ENCODE measurements at places on chromosomes 2 and 18.

DNA sequence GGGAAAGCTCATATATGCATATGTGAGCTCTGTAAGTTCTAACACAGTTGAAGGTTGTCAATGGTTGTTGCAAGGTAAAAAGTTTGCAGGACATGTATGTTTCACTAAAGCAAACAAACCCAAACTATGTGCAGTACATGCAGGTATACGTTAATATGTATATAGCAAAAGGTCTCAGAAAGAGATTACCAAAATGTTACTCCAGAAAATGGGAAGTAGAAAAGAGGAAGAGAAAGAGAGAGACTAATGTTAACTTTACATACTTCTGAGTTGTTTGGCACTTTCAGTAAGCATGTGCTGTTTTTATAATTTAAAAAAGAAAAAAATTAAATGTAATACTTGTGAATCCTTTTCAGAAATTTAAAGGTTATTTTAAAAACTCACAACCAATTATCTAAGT lies 32.8 kb upstream of the PEX13 start:
- DNase-seq, result no peak

DNA sequence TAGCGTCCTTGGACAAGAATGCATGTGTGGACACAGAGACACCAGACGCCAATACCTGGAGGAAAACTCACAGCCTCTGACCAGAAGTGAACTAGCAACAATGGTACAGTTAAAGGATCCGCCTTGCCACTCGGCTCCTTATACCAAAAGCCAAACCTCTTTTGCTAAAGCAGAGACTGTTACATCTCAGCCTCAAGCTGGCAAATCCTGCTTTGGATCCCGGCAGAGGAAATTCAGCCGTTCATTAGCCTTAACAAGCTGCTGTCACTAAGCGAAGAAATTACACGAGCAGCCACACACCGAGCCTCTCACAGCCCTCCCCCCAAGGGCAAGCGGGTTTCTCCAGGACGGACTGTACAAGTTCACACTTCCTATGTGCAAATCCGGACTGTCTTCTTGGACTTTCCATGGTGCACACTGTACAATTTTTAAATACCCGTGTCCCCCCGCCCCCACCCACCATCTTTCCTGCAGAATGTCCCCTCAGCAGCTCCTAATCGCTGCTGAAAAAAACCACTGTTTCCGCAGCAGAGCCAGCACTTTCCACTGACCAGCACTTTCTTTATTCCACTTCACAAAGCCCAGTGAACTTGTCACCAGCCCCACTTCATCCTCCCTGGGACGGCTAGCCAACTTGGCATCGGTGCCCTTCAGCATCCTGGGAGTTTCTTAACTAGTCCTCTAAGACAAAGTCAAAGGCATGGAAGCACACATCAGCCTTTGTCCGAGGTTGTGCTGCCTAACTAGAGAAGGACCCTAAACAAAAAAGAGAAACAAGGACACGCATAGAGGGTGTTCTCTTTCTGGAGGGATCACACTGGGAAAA lies 1.5 kb downstream of the KLF7 start:
- no peak for DNase-seq

- no peak for DNase-seq
Measured at GRCh38 chr2:192243488-192243887, 48.8 kb upstream of the TMEFF2 start.

GRCh38 chr2:121627525-121628050 lies 21.7 kb downstream of the CLASP1 start:
- DNase-seq, result no peak

DNA sequence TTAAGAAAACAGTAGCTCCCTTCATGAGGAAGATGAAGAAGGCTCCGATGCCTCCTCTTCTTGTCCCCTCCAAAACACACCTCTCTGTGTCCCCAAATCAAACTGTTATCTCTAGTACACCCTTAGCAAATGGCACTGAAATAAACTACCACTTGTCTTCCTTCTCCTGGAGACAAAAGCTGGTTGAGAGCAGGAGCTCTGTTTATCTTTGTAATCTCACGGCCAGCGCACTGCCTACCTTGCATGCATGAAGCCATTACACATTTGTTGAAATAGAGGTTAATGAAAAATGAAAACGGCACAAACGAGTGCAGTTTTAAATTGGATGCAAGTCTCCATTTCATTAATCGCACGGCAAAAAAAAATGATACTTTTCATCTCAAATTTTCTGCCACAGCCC lies 113.7 kb downstream of the EPB41L3 start:
- no peak for DNase-seq

DNA sequence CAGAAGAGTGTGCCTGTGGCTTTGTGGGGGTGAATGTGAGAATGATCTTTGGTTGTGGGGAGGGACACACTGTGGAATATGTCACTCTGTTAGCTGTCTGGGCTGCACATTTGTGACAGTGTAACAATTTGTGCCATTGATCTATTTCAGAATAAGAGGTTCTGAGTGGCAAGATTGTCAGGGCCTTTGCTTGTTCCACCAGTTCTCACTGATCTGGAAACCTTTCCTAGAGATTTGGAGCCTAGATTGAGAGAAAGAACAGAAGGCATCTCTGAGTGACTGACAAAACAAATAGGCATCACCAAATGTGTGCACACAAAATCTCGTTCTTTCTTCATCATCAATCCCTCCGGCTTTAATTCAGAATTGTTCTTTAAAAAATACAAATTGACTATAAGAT lies 153.6 kb downstream of the KLHL29 start:
- no peak for DNase-seq

DNA sequence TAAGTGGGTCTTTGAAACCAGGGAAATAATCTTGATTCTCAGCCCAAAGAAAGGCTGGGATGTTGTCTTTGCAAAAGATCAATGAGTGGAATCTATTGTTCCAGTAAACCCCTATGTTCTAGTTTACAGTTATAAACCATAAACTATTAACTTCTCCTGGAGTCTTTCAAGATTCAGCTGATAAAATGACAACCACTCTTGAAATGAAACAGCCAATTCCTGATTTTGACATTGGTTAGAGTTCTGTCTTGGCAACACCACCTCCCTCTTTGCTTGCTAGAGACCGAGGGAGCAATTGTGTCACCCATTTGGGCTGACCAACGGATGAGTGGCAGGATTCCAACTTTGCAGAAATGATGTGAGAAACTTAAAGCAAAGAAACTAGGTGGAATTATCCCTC lies 746.9 kb downstream of the SLC4A3 start:
- no peak for DNase-seq

- no peak for DNase-seq
Measured at GRCh38 chr2:33219850-33220275, 256.6 kb upstream of the RASGRP3 start.

GRCh38 chr2:104860451-104860790 lies 6.5 kb downstream of the POU3F3 start:
- DNase-seq, result no peak

GRCh38 chr2:9212010-9212635 lies 5.5 kb downstream of the ASAP2 start:
- DNase-seq, result no peak

DNA sequence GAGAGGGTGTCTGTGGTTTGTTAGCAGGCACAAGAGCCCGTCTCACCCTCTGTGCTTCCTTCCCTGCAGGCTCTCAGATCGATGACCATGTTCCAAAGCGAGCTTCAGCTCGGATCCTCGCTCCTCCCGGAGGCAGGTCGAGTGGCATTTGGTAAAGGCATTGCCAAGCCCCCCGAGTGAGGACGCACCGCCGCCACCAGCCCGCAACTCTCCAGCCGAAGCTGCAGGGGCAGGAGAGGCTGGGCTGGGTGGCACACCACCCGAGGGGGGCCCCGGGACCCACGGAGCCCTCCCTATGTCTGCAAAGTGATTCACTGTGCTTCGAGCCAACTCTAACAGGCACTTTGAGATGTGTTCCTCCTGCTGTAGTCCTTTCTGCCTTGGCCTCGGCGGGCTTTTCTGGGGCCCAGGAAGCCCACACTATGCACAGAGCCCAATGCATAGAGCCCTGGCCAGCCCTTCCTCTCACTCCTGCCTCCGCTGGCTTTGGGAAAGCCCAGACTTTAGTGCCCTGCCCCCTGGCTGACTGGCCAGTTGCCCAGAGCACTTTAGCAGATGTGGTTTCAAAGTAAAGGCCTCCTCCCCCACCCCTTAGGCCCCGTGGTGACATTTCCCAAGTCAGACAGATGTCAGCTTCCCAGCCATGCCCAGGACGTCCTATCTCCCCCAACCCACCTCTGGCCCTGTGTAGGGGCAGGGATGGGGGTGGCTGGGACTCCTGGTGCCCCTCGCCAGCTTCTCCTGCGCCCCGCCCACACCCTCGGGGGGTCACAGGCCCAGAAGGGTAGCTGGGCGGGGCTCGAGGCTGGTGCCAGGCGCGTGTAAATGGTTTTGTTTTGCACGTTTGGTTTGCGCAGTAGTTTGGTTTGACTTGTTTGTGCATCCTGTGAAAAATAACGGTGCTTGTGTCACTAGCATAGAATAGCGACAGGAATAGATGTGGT lies 23.3 kb upstream of the MAPRE3 start:
- no peak for DNase-seq

GRCh38 chr2:119473621-119474370 lies 42.1 kb downstream of the TMEM37 start:
- DNase-seq, result no peak

DNA sequence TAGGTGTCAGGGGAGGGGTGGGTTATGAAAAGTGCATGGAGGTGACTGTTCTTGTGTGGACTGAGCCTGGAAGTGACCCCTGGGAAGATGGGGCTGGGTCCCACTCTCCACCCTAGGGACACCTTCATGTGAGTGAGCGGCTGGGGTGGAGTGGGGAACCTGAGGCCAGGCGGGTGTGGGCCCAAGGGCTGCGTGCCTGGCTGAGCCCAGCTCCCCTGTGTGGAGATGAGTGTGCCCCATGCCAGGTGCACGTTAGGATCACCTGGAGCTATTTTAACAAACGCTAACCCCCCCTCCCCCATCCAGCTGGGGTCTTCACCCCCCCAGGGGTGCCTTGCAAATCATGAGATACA lies 26.5 kb downstream of the ZAP70 start:
- no peak for DNase-seq

DNA sequence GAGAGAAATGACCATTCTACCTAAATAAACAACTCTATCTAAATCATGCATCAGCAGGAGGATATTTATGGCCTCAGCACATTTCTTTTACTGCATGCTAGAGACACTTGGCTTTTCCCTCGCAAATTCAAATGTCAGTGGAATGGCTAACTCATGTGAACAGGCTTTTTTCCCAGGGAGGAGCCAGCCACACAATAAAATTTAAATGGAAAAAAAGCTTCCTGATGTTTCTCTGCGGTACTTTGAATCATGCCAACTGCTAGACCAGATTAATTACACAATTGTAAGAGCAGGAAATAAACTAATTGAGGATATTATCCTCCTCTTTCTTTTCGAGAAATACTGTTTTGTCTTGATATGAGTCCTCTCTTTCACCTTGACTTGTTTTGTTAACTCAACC lies 676.3 kb downstream of the IRS1 start:
- no peak for DNase-seq

DNA sequence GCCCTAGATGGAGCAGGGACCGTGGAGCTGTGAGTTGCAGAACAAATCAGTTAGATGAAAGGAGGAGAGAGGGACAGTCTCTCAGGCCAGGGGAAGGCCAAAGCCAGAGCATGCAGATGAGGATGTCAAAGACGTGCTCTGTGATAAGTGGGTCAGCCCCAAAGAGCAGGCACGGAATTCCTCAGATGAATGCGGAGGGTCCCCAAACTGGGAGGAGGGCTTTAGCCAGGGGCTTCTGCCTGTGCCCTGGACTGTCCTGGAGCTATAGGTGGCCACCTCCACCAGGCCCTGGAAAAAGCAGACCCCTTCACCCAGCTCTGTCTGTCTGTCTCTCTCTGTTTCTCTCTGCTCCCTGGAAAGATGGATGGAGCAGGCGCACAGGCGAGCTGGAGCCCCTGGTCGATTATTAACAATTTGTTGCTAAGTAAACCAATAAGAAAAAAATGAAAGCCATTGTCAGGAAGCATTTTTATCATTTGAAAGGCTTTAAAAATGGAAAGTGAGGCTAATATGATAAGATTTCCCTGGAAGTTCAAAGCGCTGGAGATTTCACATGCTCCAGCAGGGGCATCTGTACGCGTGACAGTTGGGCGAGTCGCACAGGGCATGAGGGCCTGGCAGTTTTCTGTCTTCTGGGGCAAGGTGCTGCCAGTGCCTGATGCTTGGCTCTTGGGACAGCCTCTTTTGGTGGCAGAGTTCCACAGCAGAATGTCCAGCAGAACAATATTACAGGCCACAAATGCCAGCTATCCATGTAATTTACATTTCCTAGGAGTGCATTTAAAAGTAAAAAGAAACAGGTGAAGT lies 241.0 kb downstream of the GLI2 start:
- DNase-seq, result no peak

DNA sequence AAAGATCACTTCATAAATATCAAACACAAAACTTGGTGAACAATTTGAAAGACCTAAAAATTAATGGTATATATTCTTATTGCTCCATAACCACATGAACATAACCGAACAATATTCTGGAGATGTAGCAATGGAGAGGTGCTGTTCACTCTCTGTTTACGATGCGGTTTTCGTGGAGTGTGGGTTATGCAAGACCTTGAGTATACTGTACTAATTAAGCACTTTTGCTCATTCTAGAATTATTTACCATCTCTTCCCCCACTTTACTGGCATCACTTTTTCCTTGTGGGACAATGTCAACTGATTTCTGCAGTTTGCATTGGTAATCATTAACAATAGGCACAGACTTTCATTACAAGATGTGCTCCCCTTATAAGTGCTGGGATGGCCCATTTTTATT lies 97.6 kb downstream of the RAPH1 start:
- no peak for DNase-seq

GRCh38 chr2:37323781-37324535 lies 675 bp downstream of the PRKD3 start:
- no peak for DNase-seq

DNA sequence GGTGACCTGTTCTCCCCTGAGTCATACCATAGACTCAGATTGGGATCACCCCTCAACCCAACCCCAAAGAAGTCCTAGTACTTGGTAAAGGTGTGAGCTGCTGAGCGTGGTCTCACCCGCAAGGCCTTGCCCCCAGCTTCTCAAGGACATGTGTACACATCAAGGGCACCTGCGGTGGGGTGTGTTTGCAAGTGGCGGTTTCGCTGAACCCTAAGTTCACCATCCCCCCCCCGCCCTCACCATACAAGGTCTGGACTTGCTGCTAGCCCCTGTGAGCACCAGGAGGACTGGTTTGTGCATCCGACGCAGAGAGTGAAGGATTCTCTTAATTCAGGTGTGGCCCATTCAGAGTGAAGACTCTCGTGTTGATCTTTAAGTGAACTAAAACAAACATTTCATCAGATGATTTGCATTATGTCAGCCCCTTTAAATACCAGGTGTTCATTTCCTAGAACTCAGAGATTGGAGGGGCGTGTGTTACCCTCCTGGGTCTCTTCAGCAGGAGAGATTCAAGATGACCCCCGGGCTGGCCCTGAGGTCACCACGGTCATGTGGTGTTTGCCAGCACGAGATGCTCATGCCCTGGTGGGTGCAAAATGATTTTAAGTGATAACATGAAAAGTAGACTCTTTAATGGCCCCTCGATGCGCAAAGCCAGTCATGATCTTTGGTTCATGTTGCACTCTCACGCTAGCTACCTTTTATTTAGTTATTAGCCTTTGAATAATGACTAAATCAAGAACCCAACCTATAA lies 27.8 kb downstream of the MTERF4 start:
- DNase-seq, result no peak

DNA sequence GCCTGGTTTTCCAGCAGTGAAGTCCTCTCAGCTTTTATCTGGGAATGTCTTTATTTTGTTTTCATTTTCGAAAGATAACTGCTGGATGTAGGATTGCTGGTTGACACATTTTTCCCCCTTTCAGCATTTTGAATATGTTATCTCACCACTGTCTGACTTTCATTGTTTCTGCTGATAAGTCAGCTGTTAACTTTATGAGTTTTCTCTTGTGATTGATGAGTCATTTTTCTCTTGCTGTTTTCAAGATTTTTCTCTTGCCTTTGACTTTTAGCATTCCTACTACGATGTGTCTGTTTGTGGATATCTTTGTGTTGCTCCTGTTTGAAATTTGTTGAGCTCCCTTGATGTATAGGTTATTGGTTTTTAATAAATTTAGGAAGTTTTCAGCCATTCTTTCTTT lies 85.5 kb downstream of the AGPS start:
- no peak for DNase-seq
